ENCODE measurements at places on chromosomes 1 and 21. TPM values are rescaled to one million over a fixed set of nuclear protein-coding genes. Genes with fewer than 3 reads are reported as not detected.

The AUNIP gene
- polyA plus RNA-seq = 2.2 TPM

The UTS2 gene
- polyA plus RNA-seq = not detected

The ZNF683 gene
- polyA plus RNA-seq = not detected

The LCE1F gene
- polyA plus RNA-seq = not detected

The IL10 gene
- not detected for polyA plus RNA-seq

The RGS8 gene
- not detected for polyA plus RNA-seq

The SLC50A1 gene
- 20.8 TPM for polyA plus RNA-seq

The CRYBG2 gene
- not detected for polyA plus RNA-seq

The GUCA2B gene
- polyA plus RNA-seq = not detected

The NES gene
- polyA plus RNA-seq = 25.3 TPM

The TEX38 gene
- not detected for polyA plus RNA-seq

The DAB1 gene
- polyA plus RNA-seq = 0.41 TPM

The ORC1 gene
- 6.3 TPM for polyA plus RNA-seq

DNA sequence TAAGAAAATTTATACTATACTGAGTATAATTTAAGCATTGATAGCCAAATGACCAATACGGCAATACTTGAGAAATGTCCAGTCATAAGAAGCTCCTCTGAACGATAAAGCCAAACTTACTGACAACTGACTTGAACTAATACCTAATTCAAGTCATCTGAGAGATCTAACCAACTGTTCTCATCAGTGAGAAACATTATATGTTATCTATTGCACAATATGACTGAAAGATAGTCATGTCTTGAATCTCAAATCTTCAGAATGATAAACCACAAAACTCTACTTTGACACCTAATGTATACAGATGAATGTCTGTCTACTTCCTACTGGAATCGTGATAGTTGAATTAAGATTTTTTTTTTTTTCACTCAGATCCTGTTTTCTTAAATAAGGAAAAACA lies 39.0 kb downstream of the APP start:
- DNase-seq = no peak

DNA sequence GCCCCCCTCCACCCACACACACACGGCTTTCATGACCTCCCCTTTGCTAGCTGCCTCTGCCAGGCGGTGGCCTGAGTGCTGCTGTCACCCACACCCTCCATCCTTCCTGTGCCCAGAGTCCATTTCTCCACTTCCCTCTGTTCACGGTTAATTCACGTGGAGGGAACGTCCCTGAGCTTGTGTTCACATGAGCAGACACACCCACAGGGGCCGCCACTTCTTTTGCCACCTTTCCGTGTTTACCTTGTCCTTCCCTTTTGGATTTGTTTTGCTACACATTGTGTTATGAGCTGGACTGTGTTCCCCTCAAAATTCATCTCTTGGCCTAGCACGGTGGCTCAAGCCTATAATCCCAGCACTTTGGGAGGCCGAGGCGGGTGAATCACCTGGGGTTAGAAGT lies 128.0 kb downstream of the ETS2 start:
- DNase-seq = no peak

DNA sequence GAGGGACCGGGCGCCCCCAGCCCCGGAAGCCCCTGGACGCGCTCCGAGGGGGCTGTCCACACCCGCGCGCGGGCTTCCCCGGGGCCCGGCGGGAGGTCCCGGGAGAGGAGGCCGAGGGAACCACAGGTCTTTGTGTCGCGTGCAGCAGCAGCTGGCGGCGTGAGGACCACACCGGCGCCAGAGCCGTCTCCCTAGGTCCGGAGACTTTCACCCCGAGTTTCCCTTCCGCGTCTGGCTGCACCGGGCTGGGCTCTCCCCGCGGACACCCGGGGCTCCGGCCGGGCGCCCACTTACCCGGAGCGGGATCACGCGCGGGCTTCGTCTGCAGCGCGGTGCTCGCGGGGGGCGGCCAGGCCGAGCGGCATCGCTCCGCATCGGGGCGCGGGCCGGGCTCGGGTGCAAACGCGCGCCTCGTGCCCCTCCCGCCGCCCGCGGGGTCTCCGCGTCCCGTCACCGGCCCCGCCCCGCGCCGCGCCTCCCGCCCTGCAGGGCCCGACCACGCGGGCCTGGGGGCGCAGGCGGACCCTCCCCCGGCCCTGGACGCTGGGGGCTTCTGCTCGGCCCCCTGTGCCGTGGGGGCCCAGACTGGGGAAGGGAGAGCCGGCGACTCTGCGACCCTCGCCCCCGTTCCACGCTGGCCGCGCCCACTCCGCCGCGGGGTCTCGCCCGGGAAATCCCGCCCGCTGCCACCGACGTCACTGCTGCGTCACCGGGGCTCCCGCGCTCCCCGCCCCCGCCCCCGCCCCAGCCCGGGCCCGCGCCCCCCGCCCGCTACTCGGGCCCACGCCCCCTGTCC lies at the start of gene GNG4:
TSS of gene GNG4 (minus strand) at position 417 of the 796 bp plus-strand sequence. CDS start 65,946 bp downstream, outside the sequence.
- DNase-seq = no peak

GRCh38 chr1:154935749-154936554 lies 567 bp downstream of the PMVK start:
- no peak for DNase-seq

GRCh38 chr21:45075596-45076244 lies 1.3 kb downstream of the ADARB1 start:
- no peak for DNase-seq

DNA sequence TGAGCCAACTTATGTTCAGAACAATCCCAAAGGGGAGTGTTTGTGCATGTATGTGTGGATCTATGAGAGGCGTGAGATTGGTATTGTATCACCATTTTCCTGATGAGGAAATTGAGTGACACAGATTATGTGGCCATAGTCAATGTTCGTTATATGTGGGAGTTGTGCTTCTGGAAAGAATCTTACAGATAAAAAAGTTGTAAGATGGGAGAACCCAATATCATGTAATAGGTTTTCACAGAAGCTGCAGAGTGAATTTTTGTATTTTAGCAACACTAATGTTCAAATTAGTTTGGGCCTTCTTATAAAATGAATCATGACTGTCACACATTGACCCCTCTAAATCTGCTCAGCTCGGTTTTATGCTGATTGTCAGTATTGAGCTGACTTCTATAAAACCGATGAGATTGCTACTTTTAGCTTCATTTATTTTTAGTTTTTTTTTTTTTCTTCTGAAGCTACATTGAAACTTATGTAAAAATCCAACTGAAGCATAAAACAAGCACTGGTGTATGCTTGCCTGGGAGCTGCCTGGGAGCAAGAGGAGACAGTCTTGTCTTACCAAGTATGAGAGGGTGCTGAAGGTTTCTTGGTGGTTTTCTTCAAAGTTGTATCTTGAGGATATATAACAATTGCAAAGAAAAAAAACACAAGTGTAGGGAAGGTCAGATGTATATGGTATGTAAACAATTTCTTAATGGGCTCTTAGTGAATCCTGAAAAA lies 4.1 kb downstream of the RWDD3 start:
- no peak for DNase-seq

DNA sequence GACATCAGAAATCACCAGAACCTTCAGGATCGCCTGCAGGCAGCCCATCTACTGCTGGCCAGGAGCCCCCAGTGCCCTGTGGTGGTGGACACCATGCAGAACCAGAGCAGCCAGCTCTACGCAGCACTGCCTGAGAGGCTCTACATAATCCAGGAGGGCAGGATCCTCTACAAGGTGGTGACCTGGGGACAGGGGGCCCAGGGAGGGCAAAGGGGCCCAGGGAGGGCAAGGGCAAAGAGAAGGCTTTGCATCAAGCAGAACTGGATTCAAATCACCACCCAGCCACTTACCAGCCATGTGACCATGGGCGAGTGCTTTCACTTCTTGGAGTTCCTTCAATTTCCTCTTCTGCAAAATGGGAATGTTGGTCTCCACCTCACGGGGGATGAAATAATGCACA lies 12.1 kb downstream of the DIO1 start:
- DNase-seq = no peak

GRCh38 chr1:162889989-162890388 lies 29.0 kb upstream of the CCDC190 start:
- DNase-seq = no peak

DNA sequence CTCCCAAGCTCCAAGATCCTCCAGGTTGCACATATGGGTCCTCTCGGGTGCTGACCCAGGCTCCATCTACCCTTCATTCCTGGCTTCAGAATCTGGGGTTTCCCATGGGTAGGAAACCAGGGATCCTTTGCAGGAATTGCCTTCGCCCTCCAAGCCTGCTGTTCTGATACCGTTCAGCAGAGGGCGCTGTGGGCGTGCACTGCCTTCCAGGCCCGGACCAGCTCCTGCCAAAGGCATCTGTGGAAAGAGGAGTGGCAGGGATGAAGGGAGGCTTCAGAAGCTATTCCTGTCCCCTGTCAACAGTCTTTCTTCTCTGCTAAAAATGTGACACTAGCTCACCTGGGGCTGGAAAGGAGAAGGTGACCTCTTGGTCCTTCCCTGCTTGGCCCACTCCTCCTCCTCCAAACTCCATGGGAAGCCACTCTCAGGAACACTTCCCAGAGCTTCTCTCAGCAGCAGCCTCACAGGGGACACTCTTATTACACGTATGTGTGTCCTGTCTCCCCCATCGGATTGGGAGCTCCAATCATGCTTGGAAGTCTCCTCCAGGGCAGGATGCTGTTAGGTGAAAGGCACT lies 71.2 kb downstream of the VWA5B1 start:
- peak; percentile 37 for DNase-seq

DNA sequence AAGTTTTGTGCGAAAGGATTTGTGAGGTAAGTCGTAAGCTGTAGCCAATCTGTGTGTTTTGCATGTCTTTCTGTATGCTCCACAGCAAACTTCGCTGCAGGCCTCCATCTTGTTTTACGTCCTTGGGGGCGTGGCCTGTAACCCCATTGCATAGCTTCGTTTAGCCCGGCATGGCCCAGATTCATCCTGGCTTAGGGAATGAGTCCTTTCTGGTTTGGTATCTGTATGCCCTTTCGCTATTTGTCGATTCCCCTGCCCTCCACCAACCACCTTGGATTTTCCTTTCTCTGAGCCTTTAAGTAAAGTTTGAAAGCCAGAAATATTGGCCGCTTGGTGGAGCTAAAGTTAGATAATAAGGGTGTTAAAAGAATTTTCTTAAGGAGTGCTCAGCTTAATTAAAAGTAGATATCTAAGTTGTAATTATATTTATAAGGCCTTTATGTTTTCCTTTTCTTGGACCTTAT lies 1.1 kb downstream of the THEM4 start:
- peak; percentile 24 for DNase-seq

DNA sequence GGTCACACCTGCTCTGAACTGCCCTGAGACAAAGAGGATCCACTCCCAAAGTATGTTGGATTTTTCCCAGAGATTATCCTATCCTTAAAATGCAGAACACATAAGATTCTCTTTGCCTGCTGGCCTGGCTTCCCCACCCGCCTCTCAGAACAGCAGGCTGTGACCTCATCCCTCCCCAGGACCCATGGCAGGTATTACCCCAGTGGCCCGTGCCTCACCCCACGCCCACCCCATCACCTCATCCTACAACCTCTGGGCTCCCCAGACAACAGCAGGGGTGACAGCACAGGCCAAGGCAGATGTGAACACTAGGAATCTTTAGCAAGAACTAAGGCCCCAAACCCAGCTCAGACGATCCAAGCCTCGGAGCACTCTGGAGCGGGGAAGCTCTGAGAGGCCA lies 35.1 kb upstream of the S100A7 start:
- no peak for DNase-seq

- DNase-seq = no peak
Measured at GRCh38 chr1:184385865-184386311, 941 bp upstream of the C1orf21 start.

DNA sequence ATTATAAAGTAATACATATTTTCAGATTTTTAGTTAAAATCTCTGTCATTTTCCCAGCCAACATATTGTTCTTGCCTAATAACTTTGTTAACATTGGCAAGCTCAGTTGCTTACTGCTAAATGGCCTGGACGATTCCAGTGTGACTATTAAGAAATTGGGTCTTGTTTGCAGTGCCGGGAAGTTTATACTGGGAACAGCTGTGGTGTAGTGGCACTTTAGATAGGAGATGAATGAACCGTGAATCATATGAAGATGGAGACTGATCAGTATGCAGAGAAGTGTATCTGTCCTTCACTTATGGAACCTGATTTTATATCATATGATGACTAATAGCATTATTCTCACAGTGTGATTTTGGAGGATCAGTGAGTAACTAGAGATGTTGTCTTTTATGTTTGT lies 3.3 kb downstream of the CHRM3 start:
- no peak for DNase-seq

DNA sequence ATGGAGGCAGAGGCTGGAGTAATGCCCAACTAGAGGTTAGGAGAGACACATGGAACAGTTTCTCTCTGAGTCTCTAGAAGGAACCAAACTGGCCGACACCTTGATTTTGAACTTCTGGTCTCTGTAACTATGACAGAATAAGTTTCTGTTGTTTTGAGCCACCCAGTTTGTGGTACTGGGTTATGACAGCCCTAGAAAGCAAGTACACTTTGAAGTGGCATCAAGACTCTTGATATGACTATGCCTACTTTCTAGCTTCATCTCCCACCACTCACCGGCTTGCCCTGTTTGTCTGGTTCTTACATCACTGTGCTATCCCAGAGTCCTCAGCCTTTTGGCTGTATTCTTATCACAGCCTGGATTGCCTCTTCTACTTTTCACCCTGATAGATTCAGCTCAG lies 230.3 kb upstream of the USP24 start:
- DNase-seq = no peak
